Activated CD4-positive, CD25-positive, alpha-beta regulatory T cell treated with anti-CD3 and anti-CD28 coated beads, Interleukin-2, amount 50 U/mL, for 16 hours (primary cell): ENCODE measurements at places on chromosomes 12 and 14.

DNA sequence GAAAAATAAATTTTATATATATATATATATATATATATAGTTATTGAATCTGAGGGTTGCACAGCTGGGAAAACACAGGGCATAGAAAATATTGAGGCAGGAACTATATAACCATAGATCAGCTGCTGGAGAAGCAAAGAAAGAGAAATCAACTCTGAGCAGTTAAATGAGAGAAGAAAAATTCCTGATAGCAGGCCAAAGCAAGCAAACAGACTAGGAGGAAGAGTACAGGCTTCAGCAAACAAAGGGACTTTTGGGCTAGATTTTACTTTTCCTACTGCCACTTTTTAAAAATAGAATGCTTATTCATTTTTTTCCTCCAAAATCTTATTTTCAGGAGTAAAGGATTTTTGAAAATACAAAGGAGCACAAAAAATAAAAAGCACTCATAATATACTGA, 216.0 kb upstream of the PRKD1 start:
- DNase-seq, result no peak

GRCh38 chr14:94461526-94462218, 9.1 kb upstream of the SERPINA11 start:
- DNase-seq, result no peak

GRCh38 chr12:69534389-69534822, 50.9 kb upstream of the CCT2 start:
- no peak for DNase-seq

GRCh38 chr12:27635349-27635972, 60.8 kb upstream of the REP15 start:
- no peak for DNase-seq

DNA sequence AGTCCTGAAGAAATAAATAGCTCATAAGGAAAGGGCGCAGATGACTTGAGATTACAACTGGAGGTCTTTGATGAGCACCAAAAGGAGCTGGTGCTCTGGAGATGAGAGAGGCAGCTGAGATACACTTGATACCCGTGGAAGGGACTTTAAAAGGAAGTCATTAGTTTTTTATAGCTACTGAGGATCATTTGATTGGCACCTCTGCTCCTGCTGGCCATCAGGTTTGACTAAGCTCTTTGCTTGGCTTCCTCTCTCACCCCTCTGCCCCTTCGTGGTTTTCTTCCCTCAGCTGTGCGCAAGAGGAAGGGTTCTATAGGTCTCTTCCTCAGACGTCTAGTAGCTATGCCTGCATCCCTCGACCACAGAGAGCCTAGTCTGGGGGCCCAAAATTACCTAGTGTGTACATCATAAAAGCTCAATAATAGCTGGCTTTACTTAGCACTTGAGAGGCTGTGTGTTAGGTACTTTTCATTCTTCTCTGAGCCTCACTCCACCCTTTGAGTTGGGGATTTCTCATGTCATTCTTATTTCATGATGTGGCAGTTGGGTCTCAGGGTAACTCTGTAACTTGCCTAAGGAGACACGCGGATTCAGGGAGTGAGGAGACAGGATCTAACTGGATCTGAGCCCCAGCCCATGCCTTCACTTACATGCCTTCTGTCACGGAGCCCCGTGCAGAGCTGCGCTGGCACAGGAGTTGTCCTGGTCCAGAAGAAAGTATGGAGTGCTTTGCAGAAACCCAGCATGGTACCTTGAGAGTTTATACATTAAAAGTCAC, 68.4 kb upstream of the ASPG start:
- no peak for DNase-seq

GRCh38 chr14:41285186-41285748, 321.4 kb upstream of the LRFN5 start:
- DNase-seq, result no peak

DNA sequence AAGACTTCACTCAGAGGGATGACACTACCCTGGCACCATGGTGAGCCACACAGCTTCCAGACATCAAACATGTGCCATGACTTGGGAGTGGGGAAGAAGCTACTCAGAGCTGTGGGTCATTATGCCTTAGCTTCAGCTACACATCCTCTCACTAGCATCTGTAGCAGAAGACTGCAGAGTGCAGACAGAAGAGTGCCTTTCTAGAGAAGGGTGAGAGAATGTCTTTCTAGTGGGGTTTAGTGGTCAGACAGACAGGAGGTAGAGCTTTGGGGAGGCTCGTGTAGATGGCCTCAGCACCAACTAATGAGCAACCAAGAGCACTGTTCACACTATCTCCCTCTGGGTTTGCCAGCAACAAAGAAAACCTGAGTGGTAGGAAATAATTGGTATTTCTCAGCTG, 4.9 kb upstream of the B4GALNT3 start:
- no peak for DNase-seq

DNA sequence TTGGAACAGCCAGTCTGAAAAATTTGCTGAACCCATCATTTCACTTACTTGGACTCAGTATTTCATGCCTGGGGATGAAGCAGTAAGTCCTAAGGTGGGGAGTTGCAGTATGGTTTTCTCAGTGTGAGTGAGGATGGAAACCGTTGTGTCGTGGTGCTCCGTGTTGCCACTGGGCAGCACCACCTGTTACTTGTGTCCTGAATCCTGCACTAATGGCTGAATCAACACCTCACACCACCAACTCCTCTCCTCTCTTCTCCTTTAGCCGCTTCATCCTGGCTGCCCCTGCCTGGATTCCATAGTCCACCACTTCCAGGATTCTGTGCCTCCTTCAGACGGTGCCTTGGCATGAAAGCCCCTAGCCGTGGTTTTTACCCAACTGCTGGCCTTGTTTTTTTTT, 3.0 kb upstream of the EP400 start:
- DNase-seq, result no peak

DNA sequence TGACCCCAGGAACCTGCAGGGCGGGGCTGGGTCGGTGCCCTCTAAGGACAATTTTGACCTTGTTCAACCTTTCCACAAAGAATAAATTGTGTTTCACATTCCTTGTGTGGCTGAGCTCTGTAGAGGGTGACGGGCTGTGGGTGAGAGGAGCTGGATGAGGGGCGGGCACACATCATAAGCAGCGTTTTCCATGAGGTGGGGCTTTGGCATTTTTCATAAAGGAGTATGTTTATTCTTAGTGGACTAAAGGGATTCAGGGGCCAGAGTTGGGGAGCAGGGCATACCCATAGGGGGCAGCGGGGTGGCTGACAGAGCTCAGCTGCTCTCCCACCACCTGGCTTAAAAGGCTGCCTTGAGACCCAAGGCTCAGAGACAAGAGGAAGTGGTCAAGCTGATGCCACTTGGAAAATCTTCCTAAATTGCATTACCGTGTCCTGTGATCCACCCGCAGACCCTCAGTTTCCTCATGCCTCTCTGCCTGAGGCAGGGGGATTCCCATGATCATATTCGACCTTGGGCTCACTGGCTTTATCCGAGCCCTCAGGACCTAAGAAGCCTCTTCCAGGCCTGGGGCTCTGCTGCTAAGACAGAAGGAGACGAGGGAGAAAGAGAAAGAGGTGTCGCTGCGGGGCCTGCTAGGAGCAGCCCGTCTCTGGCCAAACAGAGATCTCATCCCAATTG, 11.4 kb downstream of the MMP14 start:
- no peak for DNase-seq

- DNase-seq, result no peak
These were observed 57.7 kb downstream of the GALC start for GRCh38 chr14:87935081-87935828.

DNA sequence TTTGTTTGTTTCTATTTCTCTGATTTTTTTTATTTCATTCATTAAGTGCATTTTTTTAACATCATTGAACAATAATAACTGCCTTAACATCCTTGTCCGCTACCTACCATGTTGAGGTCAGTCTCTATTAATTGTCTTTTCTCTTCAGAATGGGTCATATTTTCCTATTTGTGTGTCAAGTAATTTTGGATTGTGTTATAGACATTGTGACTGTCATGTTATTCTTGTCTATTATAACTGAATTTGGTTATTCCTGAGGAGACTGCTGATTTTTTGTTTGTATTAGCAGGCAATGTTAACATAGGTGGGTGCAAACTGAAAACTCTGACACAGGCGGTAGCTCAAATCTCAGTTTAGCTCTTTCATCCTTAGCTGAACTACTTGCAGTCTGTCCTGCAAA, 169.9 kb downstream of the DICER1 start:
- DNase-seq, result no peak

DNA sequence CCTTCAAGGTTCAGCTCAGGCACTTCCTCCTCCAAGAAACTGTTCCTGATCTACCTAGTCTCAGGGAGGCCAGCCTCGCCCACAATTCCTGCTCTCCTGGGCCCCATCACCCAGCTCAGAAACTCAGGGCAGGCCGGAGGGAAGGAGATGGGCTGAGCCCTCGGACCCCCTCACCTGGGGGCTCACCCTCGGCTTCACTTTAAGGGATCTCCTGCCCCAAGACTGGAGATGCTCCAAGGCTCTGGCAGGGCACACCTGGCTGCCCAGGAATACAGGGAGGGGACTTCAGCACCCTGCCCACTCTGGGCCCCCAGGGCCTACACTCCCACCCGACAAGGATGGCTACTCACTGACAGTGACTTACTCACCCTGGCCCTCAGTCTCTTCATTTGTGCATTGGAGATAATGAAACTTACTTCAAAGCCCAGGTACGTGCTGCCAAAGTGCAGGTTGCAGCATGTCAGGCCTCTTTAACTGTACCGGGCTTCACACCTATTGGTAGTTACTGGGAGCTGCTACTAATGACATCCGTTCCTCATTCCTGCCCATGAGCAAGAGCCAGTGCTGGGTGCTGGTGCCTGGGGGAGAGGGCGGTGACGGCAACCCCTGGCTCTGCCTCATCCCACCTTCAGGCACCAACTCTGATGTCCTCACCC, 21.0 kb upstream of the PPP1R13B start:
- no peak for DNase-seq

DNA sequence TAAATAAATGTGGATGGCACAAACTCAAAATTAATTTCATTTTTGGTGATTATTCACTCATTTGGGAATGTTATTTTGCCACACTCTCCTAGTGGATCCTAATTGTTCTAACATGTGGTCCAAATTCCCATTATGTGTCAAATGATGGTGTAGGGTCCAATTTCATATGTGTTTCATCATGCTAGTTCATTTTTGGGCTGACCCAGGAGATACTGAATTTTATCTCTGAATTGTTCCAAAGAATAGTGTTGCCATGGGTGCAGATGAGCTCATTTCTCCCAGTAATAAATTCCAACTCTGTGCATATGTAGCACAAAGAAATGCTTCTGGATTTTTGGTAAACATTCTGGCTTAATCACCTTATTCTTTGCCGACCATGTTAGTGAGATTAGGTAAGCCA, 23.5 kb upstream of the SEL1L start:
- no peak for DNase-seq

DNA sequence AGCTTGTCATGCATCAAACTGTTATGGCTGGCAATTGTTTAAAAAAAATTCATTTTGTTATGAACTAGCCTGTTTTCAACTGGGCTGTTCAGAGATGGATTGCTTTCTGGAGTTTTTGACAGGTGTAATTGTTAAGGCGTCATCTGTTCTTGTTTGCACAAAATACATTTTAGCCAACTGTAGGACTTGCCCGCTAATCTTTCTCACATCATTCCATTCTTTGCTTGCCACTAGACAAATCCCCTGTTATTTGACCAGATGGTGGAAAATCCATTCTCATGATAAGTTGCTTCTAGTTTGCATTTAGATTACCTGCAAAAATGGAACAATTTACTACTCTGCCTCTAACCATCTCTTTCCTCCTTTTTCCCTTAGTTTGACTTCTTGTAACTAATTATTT, 114.3 kb downstream of the NPAS3 start:
- no peak for DNase-seq

GRCh38 chr12:48129376-48129775, 10.2 kb downstream of the PFKM start:
- DNase-seq, result no peak

DNA sequence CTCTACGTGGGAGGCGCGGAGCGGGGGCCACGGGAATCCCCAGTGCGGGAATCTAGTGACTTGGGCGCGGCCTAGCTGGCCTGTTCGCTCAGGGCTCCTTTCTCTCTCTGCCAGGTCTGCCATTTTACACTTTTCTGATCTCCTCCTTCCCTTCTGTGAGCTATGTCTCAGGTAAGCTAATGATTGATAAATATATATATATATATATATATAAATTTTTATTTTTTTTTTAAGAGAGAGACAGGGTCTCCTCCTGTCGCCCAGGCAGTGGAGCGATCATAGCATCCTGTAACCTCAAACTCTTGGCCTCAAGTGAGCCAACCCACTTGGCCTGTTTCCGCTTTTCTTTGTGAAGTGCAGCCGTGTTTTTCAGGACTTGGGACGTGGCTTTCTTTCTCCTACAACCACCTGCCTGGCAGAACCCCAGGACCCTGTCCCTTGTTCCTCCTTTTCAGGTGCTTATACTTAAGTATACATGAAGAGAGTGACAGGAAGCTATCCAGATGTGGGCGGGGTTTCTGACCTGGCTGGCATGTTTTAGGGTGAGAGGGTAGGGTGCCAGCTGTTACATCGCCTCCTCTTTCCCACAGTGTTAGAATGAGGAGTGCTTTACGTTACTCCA, 547 bp downstream of the ZNF140 start:
- no peak for DNase-seq

- DNase-seq, result no peak
These were observed 485.4 kb upstream of the CCDC196 start for GRCh38 chr14:66000766-66001165.

GRCh38 chr14:82354126-82354525, 820.5 kb upstream of the SEL1L start:
- DNase-seq, result no peak
